ENCODE measurements at places on chromosomes 6 and 20. TPM values are rescaled to one million over a fixed set of nuclear protein-coding genes. Genes with fewer than 3 reads are reported as not detected.

- DNase-seq, result no peak
These were observed 235.3 kb upstream of the ZFP64 start for GRCh38 chr20:52426856-52427255.

Gene NRSN2
- 9.5 TPM for total RNA-seq

GRCh38 chr6:73227606-73228255 is 2.4 kb upstream of the KHDC1L start:
- DNase-seq, result no peak

DNA sequence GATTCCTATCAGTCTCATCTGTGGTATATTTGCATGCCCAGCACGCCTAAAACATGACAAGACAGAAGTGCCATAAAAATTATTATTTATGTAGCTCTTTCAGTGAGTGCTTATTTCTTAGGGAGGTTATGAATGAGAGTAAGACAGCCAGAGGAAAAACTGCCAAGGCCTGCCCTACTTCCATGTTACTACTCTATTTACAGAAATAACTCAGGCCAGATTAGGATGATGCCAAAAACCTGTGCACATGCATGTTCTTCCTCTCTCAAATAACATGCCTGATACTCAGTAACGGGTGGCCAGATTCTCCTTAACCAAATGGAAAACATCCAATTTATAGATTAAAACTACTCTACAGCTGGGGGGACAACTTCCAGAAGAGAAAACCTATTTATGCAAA is 45.7 kb downstream of the ILRUN start:
- DNase-seq, result no peak

DNA sequence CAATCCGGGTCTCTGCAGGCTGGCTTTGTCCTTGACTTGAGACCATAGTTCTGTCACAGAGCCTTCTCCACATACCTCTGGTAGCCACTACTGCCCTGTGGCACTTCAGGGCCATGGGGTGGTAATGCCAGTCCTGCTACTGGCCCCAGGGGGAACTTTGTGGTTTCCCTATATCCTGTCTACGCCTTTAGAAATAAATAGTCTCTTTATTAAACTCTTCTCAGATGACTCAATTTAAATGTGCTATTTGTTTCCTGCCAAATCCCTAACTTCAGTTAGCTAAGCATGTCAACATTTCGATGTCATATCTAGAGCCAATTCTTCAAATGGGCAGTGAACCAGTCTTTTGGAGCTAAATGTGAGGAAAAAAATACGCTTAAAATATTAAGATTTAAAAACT is 60.1 kb downstream of the SEL1L2 start:
- no peak for DNase-seq

GRCh38 chr6:6518631-6519427 is 69.7 kb upstream of the LY86 start:
- no peak for DNase-seq

DNA sequence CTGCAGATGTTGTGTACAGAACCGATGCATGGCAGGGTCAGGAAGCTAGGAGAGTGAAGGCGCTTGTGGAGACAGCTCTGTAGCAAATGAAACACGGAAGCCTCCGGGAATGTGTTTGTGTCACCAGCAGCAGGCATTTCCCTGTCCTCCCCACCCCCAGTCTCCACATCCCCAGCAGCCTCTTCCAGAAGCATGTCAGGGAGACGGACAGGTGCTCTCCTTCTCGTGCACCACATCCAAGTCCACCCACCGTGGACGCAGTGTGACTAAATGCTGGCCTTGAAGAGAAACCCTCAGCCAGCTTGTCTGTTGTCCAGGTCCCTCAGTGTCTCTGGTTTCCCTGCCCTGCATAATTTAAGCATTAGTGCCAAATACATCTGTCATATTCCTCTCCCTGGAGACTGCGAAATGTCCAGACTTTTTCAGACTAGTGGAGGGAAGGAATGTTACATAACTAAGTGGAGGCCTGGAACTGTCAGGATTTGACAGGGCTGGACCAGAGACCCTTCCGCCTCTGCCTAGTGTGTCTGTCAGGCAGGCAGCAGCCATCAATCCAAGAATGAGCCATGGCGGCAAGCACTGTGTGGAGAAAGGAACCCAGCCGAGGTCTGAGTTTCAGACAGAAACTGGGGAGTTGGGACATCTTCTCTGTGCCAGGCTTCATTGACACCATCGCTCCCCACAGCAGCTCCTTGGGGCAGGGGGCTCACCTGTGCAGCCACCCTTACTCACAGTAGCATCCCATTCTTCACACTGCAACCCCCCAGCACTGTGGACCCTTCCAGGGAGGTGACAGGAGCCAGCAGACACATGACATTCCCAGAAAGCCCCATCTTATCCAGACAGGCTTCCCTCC is 26.6 kb upstream of the PI16 start:
- DNase-seq, result no peak

DNA sequence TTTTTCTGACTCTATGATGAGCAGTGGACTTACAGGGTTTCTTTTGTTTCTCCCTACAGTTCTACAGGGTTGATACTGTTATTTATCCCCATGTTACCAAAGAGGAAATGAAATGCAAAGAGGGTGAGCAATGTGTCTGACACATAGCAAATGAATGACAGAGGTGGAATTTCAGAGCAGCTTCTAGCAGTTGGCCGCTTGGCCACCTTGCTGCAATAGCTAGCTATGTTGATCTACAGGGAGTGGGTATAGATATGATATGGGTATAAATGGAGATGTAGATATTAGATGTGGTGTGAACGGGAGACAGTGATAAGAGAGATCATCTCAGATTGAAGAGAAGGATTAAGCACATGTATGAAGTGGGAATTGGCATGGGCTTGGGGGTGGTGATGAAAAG is 10.9 kb upstream of the SLC22A3 start:
- DNase-seq, result no peak

Gene MUC22
- total RNA-seq, result not detected

Data from activated CD4-positive, alpha-beta memory T cell treated with anti-CD3 and anti-CD28 coated beads for 36 hours (primary cell).